Esophagus muscularis mucosa (tissue), 4 donors: ENCODE measurements at places on chromosomes 4 and X. TPM values are rescaled to one million over a fixed set of nuclear protein-coding genes. Genes with fewer than 3 reads are reported as not detected.

DNA sequence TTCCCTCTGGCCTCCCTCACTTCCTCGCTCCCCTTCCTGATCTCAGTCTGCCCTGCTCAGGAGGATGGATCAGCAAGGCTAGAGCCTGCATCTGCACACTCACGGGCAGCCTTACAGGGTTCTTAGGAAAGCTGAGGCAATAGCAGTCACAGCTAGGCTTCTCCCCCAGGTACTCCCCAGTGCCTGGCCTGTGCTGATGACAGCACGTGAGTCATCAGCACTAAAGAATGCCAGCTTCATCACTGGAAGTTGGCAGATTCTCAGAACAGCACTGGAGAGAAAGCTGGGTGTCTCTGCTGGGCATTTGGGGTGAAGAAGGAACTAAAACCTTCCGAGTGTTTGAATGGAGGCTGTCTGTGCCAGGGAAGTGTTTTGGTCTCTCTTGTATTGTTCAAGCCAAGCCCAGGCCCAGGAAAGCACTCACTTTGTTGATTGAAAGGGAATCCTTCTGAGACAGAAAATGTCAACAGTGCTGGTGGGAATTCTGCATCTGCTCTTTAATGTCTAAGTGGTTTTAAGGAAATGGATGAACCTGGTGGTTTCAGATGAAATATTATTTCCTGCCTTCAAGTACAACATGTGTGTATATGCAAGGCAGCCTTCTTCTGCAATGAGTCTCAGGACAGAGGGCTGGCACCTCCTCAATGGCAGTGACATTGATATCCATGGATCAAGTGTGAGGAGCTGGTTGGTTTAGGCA, 73.0 kb upstream of the SCOC start:
- H3K4me3 ChIP-seq: no peak overlapping the region
- H3K27ac ChIP-seq: no peak overlapping the region
- H3K4me1 ChIP-seq: peaks cover 24% of the 10 kb centered on the region

FRG2 gene
- total RNA-seq: not detected

DNA sequence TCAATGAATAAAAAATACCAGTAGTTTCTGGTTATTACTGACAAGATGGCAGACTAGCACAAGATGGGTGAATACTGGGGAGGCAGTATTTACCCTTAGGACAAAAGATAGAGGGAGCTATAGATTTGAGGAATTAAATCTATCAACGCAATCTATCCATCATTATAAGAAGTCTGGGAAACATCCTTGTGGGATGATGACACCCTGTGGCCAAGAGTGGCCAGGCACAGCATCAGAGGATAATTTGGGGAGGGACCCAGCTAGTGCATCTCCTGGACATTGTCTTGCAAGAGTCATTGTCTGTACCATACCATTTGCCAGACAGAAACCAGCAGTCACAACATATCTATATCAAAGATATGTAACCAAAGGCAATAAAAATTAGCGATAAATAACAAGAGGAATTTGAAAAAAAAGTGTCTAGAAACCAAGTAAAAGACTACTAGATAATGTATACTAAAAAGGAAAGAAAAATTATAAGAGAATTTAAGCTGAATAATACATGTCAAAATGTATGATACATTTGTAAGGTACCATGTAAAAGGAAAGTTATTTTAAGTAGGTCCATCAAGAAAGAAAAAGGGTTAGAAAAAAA, 22.9 kb downstream of the KCTD8 start:
- no peaks in the 10 kb centered on the region for H3K36me3 ChIP-seq
- DNase-seq: no peak
- H3K4me3 ChIP-seq: no peak overlapping the region
- H3K27ac ChIP-seq: no peak overlapping the region
- no peaks in the 10 kb centered on the region for H3K4me1 ChIP-seq

DNA sequence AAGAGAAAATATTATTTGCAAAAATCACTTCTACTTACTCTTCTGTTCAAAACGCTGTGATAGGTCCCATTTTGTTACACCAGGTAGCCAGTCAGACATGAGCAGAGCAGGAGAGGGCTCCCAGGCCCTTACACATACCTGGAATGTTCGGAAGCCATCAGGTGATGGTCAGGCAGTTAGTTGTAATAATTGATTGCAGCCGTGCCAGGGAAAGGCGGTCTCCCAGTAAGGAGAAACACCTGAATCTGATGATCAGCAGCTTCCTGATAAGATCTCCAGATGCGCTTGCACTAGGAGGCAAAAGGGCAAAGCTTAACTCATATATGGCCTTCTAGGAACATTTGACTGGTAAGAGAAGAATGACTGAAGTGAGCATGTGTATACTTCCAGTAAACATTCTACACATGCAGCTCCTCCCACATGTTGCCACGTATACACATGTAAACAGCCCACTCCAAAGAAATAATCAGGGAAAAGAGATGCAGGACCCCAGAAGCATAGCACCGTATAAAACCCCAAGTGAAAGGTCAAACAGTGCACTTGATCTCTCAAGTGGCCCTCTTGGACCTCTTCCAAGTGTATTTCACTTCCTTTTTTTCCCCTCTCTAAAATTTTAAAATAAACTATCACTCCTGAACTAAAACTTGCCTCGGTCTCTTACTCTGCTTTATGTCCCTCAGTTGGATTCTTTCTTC, 1338.0 kb downstream of the FSTL5 start:
- no peak overlapping the region for H3K27ac ChIP-seq
- no peak for DNase-seq
- H3K4me3 ChIP-seq: no peak overlapping the region
- H3K27me3 ChIP-seq: no peaks in the 10 kb centered on the region
- H3K4me1 ChIP-seq: no peaks in the 10 kb centered on the region
- no peaks in the 10 kb centered on the region for H3K36me3 ChIP-seq
